Central memory CD4-positive, alpha-beta T cell (primary cell): ENCODE measurements at places on chromosomes 2 and 18.

DNA sequence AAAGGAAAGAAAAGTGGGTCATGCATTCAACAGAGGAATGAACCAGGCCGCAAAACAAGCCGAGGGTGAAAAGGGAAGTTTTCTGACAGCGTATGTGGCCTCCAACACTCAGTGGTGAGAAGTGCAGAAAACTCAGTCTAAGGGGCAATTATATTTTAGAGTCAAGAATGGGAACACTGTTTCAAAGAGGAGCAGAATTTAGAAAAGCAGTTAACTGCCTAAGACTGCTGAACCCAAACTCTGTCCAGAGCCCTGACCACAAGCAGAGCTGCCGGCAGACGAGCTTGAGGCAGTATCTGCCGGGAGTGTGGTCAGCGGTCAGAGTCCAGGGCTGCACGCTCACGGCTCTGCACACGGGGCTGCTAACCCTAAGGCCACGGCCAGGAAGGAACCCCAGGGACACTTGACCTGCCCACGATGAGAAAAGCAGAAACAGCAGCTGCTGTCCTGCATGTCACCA lies 347.0 kb upstream of the ID2 start:
- DNase-seq = no peak

GRCh38 chr2:192247456-192247855 lies 52.7 kb upstream of the TMEFF2 start:
- DNase-seq = no peak

DNA sequence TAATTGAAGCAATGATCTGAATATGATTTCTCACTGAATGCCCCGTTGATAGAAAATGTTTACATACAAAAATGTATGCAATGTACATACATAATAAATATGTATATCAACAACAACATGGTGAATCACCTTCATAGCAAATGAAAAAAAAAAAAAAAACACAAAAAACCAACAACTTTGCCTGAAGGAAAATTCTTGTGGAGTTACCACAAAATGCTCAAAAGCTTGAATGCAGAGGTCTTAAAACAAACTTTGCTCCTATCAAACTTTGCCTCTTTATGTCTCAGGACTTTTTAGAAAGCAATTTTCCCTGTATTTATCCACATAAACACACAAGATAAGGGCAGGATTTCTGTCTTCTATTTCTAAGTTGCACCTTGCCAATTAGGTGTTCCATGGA lies 92.9 kb upstream of the SIX2 start:
- DNase-seq = no peak

DNA sequence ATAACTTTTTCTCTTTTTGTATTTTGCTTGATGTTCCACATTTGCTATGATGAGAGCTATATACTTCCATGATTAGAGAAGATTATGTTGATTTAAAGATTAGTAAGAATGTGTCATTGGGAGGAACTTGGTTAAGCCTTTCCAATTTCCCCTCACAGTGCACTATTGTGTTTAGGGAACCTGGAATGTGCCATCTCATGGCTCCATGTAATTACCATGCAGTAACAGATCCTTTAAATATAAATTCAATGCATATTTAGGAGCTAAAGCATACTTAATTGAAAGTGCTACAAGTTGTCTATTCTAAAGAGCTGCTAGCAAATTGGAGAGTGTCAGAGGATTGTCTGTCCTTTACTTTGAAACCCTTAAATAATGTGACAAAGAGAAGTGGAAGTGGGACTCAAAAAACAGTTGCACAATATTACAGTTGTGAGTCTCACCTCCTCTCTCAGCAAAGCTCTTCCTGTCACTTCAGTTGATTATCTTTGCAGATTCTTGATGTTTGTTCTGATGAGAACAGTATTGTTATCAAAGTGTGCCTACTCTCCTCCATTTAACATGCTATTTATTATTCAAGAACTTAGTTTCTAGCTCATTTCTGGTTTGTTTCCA lies 1162.7 kb upstream of the ZEB2 start:
- no peak for DNase-seq

GRCh38 chr18:9575558-9575957 lies 38.8 kb downstream of the PPP4R1 start:
- DNase-seq = no peak

DNA sequence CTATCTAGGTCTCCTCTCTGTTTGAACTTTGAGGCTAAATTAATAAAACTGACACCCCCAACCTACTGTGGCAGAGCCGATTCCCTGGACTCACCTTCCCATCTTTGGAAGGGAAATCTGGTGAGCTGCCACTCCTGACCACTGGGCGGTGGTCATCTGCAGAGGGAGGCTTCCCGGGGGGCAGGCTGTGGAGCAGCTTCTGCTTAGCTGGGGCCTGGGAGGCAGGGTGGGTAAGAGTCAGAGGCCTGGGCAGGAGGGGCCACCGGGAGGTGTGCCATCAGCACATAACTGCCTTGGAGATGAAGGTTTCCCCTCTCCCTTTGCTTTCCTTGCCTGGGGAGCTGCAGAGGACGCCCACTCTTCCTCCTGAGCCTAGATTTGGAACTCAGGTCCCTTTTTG lies 2.3 kb upstream of the NPPC start:
- no peak for DNase-seq

GRCh38 chr2:205811387-205811786 lies 129.1 kb downstream of the NRP2 start:
- DNase-seq = no peak

DNA sequence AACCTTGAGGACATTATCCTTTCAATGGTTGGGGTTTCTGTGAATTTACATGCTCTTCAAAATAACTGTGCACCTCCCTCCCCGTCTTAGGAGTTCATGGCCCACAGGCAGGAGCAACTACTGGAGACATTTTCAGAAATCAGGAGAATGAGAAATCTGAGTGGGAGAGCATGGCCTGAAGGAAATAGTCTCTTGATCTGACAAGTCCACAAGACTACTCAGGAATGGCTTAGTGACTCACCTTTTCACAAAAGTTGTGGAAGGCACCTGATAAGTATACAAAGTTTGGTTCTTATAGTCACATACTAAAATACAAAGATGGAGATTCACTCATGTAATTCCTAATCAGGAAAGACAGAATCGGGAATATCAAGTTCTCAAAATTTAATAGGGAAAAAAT lies 83.6 kb upstream of the NCKAP5 start:
- no peak for DNase-seq

DNA sequence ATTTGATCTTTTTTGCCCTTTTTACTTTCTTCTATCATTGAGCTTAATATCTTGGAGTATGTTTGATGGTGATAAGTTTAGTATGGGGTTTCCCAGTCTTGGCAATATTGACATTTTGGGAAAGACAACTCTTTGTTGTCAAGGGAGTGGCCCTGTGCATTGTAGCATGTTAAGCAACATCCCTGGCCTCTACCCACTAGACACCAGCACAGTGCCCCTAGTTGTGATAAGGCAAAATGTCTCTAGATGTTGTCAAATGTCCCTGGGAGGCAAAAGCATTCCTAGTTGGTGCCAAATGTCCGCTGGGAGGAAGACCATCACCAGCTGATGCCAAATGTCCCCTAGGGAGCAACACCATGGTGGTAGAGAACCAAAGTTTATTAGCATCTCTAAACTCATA lies 28.2 kb downstream of the GULP1 start:
- no peak for DNase-seq

DNA sequence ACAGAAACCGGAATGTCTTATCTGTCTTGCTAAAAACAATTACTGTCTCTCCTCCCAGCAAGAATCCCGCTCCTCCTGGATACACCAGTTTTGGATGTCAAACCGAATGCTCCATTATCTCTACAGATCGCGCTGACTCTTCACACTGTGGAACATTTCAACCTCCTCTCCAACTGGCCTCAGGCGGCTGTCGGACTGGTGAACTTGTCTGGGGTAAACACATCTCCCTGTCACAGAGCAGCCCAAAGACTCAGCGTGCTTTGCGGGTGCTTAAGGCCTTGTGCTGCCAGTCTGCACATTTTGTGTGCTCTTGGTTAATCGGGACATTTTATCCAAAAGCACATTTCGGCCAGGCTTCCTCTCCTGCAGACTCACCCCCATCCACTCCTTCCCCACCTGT lies 173.1 kb downstream of the ICOS start:
- no peak for DNase-seq

- DNase-seq = no peak
Measured at GRCh38 chr2:9315280-9315847, 108.0 kb downstream of the ITGB1BP1 start.

GRCh38 chr18:35578481-35578880 lies 3.1 kb upstream of the GALNT1 start:
- DNase-seq = no peak

DNA sequence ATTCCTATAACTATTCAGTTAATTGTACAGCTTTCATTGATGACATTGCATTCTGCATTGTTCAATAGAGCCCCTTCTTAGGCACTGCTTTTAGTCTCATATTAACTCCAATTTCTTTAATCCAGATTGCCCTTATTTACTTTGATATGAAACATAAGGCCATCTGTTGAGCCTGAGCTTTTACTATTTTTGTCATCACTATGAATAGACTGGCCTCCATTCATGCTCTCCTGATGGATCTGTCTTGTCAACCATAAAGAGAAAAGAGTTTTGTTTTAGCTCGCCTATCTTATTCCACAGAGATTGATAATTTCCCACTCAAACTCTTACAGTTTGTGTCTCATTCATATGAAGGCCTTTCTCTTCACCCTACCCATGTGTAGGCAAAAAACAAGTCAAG lies 159.2 kb upstream of the DTNA start:
- no peak for DNase-seq

DNA sequence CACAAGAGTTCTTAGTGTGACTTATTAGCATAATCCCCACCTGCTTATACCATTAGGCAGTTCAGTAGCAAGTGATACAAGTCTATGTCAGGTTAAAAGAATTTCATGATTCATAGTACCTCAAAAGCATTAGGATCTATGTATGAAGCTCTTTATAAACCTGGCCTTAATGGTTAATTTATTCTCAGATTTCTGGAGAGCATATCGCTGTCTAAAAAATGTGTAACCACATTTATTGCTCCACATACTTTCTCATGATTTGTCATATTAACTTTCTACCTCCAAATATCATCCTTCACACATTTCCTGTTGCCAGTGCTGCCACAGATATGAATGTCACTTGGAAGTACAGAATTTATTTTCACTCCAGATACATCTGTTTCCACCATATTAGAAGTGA lies 332.8 kb upstream of the MAP2 start:
- DNase-seq = no peak

- peak; percentile 55 for DNase-seq
Measured at GRCh38 chr2:174607989-174608865, 10.6 kb upstream of the WIPF1 start.

- DNase-seq = no peak
Measured at GRCh38 chr2:177902395-177903163, 170.0 kb downstream of the PDE11A start.
